ENCODE measurements at places on chromosomes 6 and 20.

- DNase-seq: no peak
Observed at GRCh38 chr6:44131892-44132291, 4.5 kb downstream of the TMEM63B start.

GRCh38 chr20:35215066-35215956 lies 11.2 kb upstream of the MMP24 start:
- DNase-seq: no peak

DNA sequence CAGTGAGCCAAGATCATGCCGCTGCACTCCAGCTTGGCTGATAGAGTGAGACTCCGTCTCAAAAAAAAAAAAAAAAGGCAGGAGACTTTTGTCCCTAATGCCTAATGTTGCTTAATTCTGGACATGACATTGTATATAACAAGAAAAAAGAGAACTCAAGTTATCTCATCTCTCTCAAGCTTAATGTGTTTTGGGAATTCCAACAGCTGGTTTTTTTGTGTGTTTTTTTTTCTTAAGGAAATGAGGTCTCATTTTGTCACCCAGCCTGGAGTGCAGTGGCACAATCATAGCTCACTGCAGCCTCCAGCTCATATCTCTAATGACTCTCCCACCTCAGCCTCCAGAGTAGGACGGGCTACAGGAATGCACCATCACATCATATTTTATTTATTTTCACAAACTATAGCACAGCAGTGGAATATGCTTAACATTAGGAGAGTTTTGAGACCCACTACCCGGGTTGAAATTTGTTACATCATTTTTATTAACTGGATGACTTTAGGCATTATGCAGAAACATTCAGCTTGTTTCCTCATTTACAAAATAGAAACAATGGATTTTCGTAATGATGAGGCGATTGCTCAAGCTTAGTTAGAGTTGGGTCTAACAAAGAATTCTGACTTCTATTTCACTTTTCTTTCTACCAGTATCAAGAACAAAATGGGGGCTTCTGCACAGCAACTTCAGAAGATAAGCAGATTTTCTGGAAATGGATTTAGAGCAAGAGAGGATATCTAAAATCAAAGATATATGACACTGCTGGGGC lies 104.1 kb upstream of the BTN3A2 start:
- no peak for DNase-seq

DNA sequence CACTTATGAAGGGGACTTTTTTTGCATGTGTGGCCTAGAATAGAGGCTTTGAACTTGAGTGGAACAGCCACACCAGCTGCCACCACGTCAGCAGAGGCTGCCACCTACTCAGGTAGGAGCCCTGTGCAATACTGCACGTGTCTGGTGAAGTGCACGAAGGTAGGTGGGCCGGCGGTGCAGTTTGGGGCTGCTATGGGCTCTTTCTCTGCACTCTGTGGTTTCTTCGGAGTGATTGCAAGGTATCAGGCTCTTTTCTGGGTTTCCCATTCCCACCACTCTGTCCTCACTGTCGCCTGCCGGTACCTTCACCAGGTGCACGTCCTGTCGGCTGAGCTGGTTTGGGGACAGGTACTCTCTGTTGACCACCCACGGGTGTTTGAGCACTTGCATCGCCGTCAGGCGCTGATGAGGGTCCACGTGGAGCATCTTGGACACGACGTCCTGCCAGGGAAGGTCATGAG lies 30.8 kb upstream of the MPC1 start:
- DNase-seq: peak; percentile 59

- no peak for DNase-seq
Observed at GRCh38 chr6:160510976-160511617, 153.0 kb downstream of the LPA start.

DNA sequence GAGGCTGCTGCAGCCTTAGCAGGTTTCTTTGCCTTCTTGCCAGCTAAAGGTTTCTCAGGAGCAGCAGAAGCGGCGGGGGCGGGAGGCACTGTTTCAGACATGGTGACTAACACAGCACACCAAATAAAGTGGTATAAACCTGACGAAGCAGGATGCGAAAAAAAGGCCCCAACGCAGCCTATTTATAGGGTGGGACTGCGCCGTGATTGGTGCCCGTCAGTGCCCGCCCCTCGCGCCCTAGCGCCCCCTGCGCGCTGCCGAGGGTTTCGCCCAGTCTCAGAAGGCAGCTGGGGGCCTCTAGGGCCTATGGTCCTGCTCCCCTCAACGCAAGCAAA lies 55.0 kb downstream of the TRIM38 start:
- peak; percentile 66 for DNase-seq

DNA sequence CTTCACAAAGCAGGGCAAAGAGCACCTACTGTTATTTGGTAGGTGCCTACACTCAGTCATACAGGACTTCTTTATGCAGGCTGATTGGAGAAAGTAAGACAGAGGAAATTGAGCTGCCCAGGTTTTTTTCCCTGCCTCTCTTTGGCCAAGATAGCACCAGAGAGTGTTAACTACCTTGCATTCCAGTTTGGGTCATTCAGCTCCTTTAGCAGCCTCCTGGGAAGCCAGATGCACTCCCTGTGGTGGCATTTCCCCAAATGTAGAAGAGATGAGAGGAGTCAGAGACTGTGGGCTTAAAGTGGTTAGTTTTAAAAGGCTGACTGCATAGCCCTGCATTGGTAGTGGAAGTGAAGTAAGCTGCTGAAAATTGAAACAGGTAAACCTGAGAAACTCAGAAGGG lies 358.4 kb downstream of the BCKDHB start:
- DNase-seq: no peak
